ENCODE measurements at places on chromosomes 13 and 19.

- no peak for DNase-seq
Measured at GRCh38 chr13:25584087-25584486, 212.3 kb downstream of the ATP8A2 start.

DNA sequence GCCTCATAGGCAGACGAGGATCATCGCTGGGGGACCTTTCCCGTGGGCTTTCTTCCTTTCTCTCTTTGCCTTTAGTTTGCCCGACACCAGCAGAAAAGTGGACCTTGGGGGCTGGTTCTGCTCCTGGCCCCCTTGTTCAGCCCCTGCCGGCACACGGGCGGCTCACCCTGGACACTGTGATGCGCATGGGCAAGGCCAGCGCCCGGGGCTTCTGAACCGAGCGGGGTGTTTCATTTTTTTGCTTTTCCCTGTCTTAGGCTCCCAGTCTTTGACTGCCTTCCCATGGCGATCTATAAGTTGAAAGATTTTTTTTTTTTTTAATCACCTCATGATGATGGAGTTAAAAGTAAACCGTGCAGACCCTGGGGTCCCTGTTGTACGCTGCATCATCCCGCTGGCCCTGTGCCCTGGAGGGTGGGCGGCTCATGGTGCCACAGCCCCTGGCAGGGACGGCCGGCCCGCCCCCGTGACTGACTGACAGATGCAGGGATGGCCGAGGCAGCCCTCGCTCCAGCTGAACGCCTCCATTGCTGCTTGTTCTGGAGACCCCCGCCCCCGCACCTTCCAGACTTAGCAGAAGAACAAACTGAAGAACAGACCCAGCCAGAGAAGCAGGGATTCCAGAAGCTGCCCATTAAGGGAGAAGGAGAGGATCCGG is 9.6 kb downstream of the TSSK6 start:
- DNase-seq: no peak

- DNase-seq: no peak
Measured at GRCh38 chr13:98018293-98018692, 64.8 kb downstream of the IPO5 start.

- DNase-seq: no peak
Measured at GRCh38 chr13:26541678-26542568, 15.6 kb upstream of the WASF3 start.

DNA sequence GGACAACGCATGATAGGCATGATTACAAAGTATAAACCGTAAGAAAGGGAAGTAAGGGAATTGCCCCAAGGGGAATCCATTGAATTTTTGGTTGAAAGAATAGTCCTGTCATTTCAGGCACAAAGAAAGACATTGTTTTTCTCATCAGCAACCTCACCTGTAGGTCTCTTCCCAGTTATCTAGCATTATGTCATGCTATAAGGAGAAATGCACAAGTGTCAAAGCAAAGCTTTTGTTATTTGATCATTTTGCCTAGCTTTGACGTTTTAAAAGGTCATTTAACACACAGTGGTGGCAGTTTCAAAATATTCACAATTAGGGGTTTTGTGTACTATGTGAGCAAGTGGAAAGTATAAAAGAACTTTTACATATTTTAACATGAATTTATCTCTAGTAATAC is 796.2 kb upstream of the MIR17HG start:
- no peak for DNase-seq

GRCh38 chr13:46831588-46832194 is 34.7 kb upstream of the ESD start:
- peak; percentile 25 for DNase-seq

DNA sequence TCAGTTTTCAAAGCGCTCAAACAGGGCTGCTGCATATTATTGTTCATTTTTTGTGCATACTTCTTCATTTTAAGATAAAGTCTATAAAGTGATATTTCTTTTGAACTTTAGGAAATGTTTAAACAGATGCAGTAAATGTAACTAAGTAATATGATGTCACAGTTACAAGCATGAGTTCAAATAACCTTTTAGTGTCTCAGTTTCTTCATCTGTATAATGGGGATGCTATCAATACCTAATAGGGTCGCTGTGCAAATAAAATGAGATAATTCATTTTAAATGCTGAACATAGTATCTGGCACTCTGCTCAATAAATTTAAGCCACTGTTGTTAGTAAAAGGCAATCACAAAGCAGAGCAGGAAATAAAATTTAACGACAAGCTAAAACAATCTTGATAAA is 97.5 kb downstream of the UGGT2 start:
- DNase-seq: no peak

GRCh38 chr19:39128516-39129079 is 3.0 kb downstream of the PAK4 start:
- no peak for DNase-seq

GRCh38 chr19:49637821-49638738 is 1.9 kb downstream of the RRAS start:
- DNase-seq: no peak

GRCh38 chr19:54457773-54458647 is 5.6 kb downstream of the LENG9 start:
- DNase-seq: no peak

- no peak for DNase-seq
Measured at GRCh38 chr13:102761071-102761470, 12.5 kb downstream of the TEX30 start.

GRCh38 chr13:75220861-75221260 is 261.1 kb downstream of the TBC1D4 start:
- DNase-seq: no peak

- no peak for DNase-seq
Measured at GRCh38 chr13:97261254-97262005, 39.3 kb downstream of the MBNL2 start.

DNA sequence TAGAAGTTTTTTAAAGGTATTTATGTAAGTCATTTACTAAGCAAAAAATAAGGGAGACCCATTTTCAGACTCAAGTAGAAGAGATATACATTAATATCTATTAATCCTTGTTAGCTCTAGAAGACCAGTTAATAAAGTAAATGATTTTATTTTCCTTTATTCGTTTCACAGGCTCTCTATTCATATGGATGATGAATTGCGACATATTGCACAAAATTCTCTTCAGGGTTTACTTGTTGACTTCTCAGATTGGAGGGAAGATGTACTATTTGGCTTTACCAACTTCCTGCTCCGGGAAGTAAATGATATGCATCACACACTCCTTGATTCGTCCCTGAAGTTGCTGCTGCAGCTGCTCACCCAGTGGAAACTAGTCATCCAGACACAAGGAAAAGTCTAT is 139.3 kb downstream of the FRY start:
- DNase-seq: no peak

DNA sequence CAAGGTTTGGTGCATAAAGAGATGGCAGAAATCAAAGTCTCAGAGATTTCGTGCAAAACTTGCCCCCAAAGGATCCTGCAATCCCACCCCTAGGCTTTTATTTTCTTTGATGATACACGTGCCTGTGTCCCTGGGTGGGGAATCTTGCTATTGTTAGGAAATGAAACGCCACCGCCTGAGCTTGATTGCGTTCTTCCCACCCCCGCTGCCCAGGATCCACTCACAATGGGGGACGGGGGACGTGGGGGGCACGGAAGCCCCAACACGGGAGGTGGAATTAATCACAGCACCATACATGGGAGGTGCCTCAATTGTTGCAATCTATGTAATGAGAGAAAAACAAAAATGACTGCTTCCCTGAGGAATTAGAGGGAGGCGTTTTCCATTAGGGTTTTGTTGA is 39.6 kb downstream of the ZNRF4 start:
- DNase-seq: no peak

- no peak for DNase-seq
Measured at GRCh38 chr19:10430505-10431253, 10.3 kb downstream of the PDE4A start.

DNA sequence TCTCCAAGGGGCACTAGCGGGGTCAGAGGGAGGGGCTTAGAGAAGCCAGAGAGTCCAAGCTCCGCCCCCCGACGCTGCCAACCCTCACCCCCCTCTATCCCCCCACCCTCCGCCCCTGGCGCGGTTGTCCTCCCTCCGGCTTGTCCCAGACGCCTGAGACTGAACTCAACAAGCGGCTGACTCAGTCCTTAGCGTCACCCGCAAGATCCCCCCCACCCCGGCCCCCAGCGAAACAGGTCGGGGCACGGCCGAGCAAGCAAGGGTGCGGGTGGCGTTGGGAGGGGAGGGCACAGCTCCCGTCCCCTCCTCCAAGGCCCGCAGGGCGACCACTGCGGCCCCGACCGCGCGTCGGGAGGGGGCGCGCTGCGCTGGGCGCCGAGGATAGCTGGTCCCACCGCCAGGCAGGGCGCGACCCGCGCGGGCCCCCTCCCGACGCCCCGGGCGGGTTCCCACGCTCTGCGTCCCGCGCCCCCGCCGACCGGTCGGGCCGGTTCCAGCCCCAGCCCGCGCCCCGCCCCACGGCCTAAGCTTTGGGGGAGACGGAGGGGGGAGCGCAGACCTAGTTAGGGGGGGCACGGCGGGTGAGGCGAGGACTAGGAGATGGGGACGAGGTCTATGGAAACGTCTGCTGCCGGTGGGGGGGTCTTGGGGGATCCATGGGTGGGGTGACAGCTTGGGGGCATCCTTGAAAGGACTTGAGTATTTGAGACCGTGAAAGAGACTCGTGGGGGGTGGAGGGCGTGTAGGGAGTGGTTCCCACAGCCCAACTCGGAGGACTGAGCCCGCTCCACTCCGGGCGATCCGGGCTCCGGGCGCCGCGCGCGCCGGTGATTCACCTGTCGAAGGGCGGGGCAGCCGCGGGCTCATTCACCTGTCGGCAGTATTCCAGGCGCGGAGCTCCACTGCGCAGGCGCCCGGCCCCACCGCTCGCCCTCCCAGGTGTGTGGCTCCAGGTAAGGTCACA is 5.1 kb downstream of the NOTCH3 start:
- DNase-seq: no peak
